Trophoblast cell (in vitro differentiated cells and primary cell): ENCODE measurements at places on chromosomes 12 and 14.

DNA sequence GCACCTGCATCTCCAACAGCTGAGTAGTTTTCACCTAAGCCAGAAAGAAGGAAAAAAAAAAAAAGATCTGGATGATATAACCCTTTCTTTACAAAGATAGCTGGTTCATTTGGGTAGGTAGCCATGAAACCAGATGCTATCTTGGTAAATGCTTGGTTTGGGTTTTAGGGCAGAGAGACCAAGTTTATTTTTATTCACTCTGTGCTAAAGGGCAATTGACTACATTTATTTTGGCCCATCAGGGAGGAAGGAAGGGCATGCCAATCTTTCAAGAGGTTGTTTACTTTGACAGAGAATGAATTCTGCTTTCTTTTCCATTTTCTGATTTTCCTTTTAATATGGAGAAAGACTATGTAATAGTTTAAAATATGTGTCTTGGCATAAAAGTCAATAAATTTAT, 91.0 kb downstream of the NTN4 start:
- DNase-seq = no peak
- no peaks in the 10 kb centered on the region for H3K27me3 ChIP-seq
- no peak overlapping the region for H3K27ac ChIP-seq
- no peaks in the 10 kb centered on the region for H3K36me3 ChIP-seq
- no peaks in the 10 kb centered on the region for H3K4me1 ChIP-seq
- no peak overlapping the region for H3K4me3 ChIP-seq

DNA sequence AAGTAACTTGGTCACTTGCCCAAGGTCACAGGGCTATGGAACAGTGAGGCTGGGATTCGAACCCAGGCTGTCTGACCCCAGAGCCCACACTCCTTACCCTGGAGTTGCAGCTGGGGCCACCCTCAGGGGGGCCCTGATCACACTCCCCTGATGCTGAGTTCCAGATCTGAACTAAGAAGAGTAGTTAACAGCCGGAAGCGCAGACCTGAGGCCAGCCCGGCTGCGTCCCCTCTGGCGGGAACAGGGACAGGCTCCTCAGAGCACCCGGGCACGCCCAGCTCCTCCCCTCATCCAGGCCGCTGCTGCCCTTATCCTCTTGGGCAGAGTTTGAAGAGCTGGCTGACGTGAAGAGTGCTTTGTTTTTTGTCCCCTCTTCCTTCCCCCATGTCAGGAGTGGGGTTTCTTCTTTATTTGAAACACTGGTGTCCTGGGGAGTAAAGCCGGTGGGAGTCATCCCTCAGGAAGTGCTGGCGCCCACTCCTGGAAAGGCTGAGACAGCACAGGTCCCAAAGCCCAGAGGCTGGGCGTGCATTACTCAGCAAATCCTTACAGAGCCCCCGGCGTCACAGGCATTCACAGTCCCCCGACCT, 8.7 kb downstream of the PHB2 start:
- no peaks in the 10 kb centered on the region for H3K27me3 ChIP-seq
- peaks cover 10% of the 10 kb centered on the region for H3K4me1 ChIP-seq
- H3K4me3 ChIP-seq = no peak overlapping the region
- peak; percentile 69 for DNase-seq
- peak overlapping the region; percentile 80 for H3K27ac ChIP-seq

DNA sequence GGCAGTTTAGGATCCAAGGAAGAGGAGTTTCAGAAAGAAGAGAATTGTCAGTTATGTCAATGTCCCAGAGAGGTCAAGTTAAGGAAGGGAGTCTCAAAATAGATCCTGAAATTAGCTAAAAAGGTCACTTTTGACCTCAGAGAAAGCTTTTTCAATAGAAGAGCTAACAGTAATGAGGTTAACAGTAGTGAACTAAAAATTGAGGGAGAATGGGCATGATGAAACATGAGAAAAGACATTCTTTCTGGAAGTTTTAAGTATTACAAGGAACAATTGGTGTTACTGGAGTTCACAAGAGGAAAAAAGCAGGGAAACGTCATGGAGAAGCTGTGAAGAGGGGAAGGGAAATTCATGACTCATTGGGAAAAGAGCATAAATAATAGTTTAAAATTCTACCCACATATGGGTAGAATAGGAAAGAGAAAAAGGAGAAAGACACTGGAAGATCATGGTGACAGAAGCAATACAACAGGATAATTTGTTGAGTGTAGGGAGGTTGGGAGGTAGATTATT, 381.2 kb upstream of the FAR2 start:
- DNase-seq = no peak
- H3K4me3 ChIP-seq = no peak overlapping the region
- no peaks in the 10 kb centered on the region for H3K4me1 ChIP-seq
- H3K36me3 ChIP-seq = no peaks in the 10 kb centered on the region
- no peaks in the 10 kb centered on the region for H3K27me3 ChIP-seq

DNA sequence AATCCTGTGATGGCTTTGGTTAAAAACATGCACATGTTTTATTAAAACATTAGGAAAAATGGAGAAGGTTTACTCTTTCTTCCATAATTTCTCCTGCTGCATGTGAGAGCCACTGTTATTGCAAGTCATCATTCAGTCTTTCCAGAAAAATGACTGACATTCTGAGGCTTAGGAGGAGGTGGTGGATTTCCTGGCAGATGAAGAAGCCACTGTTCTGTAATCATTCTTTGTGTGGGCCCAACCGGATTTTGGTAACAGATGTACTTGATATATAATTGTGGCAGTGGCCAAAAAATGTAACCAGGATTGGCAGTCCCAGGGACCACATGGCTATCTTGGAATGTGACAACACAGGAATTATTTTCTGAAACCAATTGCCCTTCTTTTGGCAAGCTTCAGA, 120.2 kb downstream of the DAAM1 start:
- no peak for DNase-seq
- no peaks in the 10 kb centered on the region for H3K36me3 ChIP-seq
- H3K27ac ChIP-seq = peak overlapping the region; percentile 60
- peaks cover 22% of the 10 kb centered on the region for H3K4me1 ChIP-seq
- no peaks in the 10 kb centered on the region for H3K27me3 ChIP-seq

DNA sequence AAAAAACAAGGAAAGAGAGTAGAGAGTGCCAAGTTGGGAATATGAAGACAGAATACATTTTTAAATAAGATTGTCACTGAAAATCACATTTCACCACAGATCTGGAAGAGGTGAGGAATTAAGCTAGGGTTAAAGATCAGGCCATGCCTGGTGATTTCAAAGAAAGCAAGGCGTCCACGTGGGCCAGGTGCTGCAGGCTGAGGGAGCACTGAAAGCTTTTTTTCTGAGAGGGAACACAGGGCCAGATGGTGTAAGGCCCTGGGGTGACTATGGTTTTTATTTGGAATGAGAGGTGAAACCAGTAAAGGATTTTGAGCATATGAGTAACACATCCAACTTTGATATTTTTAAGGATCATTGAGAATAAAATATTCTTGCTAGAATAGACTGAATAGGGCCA, 20.9 kb downstream of the SYT1 start:
- H3K27me3 ChIP-seq = no peaks in the 10 kb centered on the region
- H3K36me3 ChIP-seq = no peaks in the 10 kb centered on the region
- no peak overlapping the region for H3K27ac ChIP-seq
- DNase-seq = no peak
- no peak overlapping the region for H3K4me3 ChIP-seq
- no peaks in the 10 kb centered on the region for H3K4me1 ChIP-seq

GRCh38 chr12:47819138-47819895, 386 bp downstream of the HDAC7 start:
- peaks cover 8% of the 10 kb centered on the region for H3K36me3 ChIP-seq
- H3K27me3 ChIP-seq = no peaks in the 10 kb centered on the region
- H3K4me3 ChIP-seq = peak overlapping the region; percentile 84
- DNase-seq = peak; percentile 42
- peaks cover 51% of the 10 kb centered on the region for H3K4me1 ChIP-seq
- peak overlapping the region; percentile 99 for H3K27ac ChIP-seq

- no peak for DNase-seq
- no peaks in the 10 kb centered on the region for H3K27me3 ChIP-seq
- no peak overlapping the region for H3K27ac ChIP-seq
- H3K4me1 ChIP-seq = no peaks in the 10 kb centered on the region
Measured at GRCh38 chr14:93970585-93970964, 5.8 kb downstream of the ASB2 start.

GRCh38 chr12:33876618-33877017, 145.7 kb upstream of the ALG10 start:
- H3K4me1 ChIP-seq = no peaks in the 10 kb centered on the region
- no peak overlapping the region for H3K4me3 ChIP-seq
- H3K27ac ChIP-seq = no peak overlapping the region
- no peaks in the 10 kb centered on the region for H3K36me3 ChIP-seq
- no peak for DNase-seq
- no peaks in the 10 kb centered on the region for H3K27me3 ChIP-seq

- no peaks in the 10 kb centered on the region for H3K36me3 ChIP-seq
- H3K4me1 ChIP-seq = no peaks in the 10 kb centered on the region
- H3K4me3 ChIP-seq = no peak within 1 kb of the TSS
- no peaks in the 10 kb centered on the region for H3K27me3 ChIP-seq
Measured at GRCh38 chr12:110920324-110920910, at the start of gene MYL2. TSS of gene MYL2 (minus strand) at chr12:110920579. CDS start at chr12:110920529, 50 bp downstream.

DNA sequence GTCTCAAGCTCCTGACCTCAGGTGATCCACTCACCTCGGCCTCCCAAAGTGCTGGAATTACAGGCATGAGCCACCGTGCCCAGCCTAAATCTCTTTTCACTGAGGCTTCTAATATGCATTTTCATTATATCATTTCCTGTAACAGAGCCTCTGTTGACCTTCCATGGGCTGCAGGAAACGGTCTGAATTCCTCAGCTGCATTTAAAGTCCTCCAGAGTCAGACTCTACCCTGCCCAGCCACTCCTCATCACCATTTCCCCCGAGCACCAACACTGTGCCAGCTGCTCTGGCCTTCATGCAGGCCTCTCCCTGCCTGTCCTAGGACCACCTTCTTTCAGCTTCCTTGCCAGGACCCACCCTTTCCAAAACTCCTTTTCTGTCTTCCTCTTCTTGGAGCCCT, 9.8 kb upstream of the NFKBIA start:
- H3K27me3 ChIP-seq = no peaks in the 10 kb centered on the region
- no peaks in the 10 kb centered on the region for H3K36me3 ChIP-seq
- H3K27ac ChIP-seq = no peak overlapping the region
- H3K4me3 ChIP-seq = no peak overlapping the region

GRCh38 chr14:51704545-51704944, 52.8 kb downstream of the FRMD6 start:
- no peak overlapping the region for H3K27ac ChIP-seq
- no peaks in the 10 kb centered on the region for H3K27me3 ChIP-seq
- no peaks in the 10 kb centered on the region for H3K4me1 ChIP-seq
- H3K36me3 ChIP-seq = peaks cover 40% of the 10 kb centered on the region

GRCh38 chr12:49121047-49121696, 10.0 kb downstream of the TUBA1B start:
- DNase-seq = no peak
- no peaks in the 10 kb centered on the region for H3K36me3 ChIP-seq
- H3K27ac ChIP-seq = no peak overlapping the region
- no peak overlapping the region for H3K4me3 ChIP-seq

DNA sequence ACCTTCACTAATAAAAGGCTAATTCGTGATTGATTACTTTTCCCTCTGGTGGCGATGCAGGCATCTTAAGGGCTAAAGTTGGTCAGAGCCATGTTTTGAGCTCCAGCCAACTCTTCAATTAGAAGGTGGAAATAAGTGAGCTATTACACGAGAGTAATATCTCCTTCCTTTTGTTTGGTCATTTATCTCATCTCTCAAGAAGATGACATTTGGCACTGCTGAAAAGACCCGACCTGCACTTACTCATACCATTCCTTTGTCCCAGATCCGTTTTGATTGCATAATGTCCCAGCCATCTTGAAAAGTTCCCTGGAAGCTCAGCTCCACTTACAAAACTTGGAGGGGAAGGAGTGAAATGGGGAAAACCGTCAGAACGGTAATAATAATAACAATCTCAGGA, 316.2 kb downstream of the VRK1 start:
- no peaks in the 10 kb centered on the region for H3K27me3 ChIP-seq
- H3K4me3 ChIP-seq = no peak overlapping the region
- DNase-seq = no peak
- no peaks in the 10 kb centered on the region for H3K4me1 ChIP-seq
- H3K27ac ChIP-seq = no peak overlapping the region
- no peaks in the 10 kb centered on the region for H3K36me3 ChIP-seq
